ENCODE measurements at places on chromosomes 5 and 9.

DNA sequence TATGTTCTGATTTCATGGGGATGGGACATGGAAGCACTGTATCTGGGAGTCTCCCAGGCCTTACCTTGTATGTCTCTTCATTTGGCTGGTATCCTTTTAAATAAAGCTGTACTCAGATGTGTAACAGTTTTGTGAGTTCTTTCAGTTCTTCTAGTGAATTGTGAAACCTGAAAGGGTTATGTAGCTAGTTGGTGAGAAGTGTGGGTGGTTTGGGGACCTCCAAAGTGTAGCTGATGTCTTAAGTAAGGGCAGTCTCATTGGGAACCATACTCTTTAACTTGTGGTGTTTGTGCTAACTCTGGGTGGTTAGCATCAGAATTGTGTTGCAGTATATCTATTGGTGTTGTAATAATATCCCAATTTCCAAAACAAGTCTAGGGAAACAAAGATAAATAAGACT is 166.9 kb upstream of the CCNH start:
- DNase-seq = no peak

- no peak for DNase-seq
Observed at GRCh38 chr5:99000876-99001275, 72.1 kb upstream of the CHD1 start.

GRCh38 chr5:124410539-124411488 is 335.6 kb downstream of the ZNF608 start:
- DNase-seq = no peak

DNA sequence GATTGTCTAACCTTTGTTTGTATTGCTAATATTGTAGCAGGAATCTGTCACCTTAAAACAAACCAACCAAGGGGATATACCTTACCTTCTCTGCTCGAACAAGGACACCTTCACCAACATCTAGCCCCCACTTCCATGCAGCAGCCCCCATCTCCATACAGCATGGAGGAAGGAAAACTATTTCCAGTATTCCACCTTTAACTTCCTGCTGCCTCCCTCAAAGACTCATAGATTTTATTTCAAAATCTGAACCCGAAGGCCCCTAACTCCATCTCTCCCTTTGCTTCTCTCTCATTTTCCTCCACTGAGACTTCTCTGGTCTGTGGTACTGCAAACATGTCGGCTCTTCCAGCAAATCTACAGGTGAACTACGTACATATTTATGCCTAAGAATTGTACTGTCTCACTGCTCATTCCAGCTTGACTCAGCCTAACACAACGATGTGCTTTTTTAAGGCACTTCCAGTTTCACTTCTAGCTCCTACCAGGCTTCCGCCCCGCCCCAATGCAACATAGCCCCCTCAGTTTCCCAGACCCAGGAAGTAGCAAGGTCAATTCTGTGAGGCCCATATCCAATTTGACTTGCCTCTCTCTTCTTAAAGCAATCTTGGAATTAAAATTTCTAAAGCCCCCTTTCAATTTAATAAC is 70.7 kb upstream of the RNF38 start:
- DNase-seq = peak; percentile 46

DNA sequence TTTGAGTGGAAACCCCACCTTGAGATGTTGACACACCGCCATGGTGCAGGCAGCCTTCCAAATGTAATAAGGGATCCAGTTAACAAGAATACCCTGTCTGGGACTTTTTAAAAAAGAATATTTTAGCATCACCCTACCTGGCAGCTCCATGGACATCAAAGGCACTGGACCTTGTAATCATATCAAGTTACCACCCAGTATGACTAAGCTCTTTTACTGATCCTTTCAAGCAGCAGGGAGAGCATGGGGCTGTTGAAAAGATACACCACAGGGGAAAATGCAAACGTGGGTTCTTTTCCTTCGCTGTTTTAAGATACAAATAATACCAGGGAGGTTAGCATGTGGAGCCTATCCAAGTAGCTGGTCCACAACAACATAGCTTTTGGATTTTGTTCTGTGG is 211.2 kb downstream of the SAXO1 start:
- DNase-seq = no peak

- no peak for DNase-seq
Observed at GRCh38 chr9:118961857-118962256, 407.4 kb downstream of the BRINP1 start.

DNA sequence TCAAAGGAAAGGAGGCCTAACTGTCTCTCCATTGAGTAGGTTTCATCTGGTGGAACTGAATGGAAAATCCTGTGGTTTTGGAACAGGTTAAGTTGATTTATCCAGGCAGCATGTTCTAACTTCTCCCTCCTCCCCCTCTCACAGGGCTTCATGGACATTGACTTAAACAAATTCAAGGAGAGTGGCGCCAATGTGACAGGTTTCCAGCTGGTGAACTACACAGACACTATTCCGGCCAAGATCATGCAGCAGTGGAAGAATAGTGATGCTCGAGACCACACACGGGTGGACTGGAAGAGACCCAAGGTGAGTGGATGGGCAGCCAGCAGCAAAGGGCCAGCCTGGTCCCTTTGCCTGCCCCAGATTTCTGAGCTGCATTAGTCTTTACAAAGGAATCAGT is 183.9 kb downstream of the GRIA1 start:
- no peak for DNase-seq

DNA sequence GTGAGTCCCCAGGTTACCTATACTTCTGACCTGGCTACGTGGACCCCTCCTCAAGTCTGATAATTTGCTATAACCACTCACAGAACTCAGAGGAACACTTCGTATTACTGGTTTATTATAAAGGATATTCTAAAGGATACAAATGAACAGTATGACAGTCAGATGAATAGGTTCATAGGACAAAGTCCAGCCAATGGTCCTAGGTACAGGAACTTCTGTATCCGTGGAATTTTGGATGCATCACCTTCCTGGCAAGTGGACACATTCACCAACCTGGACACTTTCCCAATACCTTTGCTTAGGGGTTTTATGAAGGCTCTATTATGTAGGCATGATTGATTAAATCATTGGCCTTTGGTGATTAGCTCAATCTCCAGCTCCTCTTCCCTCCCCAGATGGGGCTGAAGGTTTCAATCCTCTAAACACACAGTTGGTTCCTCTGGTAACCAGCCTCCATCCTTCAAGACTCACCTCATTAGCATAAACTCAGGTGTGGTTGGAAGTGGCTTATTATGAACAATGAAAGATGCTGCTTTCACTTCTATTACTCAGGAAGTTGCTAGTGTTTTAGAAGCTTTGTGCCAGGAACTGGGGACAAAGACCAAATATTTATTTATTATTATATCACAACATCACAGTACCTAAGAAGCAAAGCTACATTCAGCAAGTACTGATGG is 149.6 kb upstream of the ELL2 start:
- DNase-seq = no peak

DNA sequence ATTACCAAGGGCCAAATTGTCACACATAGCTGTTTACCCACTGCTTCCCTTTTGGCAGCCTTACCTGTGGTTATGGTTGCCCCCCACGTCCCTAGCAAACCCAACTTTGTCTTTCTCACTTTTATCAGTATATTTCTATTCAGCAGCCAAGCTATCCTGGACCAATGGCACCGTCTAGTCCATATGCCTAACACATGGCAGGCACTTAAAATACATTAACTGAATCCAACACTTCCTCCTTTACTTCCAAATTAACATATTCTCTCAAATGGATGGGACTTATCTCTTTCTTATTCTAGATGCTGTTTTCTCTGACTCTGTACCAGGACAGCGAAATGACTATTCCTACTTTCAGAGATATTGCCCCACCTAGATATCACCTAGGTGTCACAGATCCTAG is 50.9 kb upstream of the SLC44A1 start:
- DNase-seq = no peak

DNA sequence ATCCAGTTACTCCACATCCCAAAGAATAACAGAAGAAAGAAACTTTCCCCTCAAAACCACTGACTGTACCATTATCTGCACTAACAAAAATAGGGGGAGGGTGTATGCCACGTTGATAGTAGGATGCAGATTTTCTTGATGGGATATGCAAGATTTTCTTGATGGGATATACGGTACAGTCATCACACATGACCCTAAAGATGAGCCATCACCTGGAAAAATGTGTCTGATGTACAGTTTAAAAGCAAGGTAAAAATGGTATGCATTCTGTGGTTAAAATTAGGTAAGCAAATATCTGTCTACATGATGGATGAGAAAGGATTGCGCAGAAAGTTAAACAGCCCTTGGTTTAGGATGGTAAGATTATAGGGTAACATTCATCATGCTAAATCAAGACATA is 8.6 kb downstream of the COL23A1 start:
- no peak for DNase-seq

- no peak for DNase-seq
Observed at GRCh38 chr5:148875205-148875875, 48.9 kb downstream of the ADRB2 start.

- no peak for DNase-seq
Observed at GRCh38 chr9:113614843-113615648, 151.5 kb downstream of the RGS3 start.

DNA sequence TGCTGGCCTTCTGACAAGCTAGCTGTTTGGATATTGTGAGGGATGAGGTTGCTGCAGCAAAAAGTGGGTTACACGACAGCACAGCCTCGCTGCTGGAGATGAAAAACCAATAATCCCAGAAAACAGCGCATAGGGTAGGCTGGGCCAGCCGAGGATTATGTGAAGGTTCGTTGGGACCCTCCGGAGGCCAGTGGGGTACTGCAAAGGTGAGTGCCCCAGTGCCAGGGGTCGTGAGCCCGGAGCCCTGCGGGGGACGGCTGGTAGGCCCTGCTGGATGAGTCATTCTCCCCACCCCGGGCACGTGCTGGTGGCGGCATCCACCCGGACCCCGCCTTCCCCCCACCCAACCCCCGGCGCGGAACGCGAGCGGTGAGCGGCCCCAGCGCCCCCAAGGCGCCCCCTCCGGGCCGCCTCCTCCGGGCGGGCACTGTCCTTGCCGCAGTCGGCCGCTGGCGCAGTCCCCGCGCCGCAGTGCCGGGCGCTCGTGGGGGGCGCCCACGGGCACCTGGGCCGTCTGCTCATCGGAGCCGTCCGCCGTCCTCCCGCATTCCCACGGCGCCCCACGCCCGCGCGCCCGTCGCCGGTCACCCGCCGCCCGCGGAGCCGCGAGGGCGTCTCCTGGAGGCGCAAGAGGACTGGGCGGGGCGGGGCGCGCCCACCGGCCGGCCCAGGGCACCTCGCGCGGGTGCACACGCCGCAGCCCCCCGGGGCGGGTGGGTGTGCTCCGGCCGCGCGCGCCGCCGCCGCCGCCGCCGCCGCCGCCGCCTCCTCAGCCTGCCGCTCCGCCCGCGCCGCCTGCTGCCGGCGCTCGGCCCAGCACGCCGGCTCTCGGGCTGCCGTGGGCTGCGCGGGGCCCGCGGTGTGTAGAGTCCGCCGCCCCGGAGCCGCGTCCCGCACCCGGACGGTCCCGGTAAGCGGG is at the start of gene PHF24:
PHF24 (plus strand) TSS at position 794 of the 919 bp plus-strand sequence. CDS start 13,014 bp downstream, outside the sequence.
- DNase-seq = no peak

- no peak for DNase-seq
Observed at GRCh38 chr5:180339583-180340183, 13.5 kb downstream of the GFPT2 start.

GRCh38 chr5:97098922-97099321 is 43.5 kb downstream of the LIX1 start:
- no peak for DNase-seq

DNA sequence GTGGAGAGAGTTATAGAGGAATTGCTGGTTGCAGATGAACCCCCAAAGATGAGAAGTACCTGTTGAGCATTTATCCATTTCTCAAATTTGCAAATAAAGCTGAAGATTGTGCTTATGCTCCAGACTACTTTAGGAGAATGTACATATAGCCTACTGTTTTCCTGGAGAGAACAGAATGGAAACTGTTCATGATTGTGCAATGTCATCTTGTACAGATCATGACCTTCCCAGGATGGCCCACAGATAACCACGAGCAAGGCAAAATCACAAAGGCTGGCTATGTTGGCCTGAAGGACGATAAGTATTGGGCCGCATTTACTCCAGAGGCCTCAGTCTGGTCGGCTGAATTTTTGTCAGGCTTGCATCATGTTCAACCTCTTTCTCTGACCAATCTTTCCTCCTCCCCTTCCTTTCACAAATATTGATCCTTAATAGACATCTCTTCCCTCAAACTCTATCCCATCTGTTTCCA is 28.5 kb upstream of the RICTOR start:
- DNase-seq = no peak

DNA sequence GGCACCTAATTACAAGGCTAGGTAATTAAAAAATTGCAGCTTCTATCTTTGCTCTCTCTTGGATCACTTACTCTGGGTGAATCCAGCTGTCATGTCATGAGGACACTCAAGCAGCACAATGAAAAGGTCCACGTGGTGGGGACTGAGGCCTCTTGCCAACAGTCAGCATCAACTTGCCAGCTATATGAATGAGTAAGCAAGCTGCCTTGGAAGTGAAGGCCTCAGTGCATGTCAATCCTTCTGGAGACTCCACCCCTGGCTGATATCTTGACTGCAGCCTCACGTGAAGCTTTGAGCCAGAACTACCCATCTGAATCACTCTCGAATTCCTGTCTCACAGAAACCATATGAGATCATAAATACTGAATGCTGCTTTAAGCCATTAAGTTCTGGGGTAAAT is 140.5 kb downstream of the SNX18 start:
- no peak for DNase-seq

- no peak for DNase-seq
Observed at GRCh38 chr5:66869347-66869746, 273.2 kb downstream of the MAST4 start.

GRCh38 chr9:27888661-27889295 is 315.5 kb upstream of the C9orf72 start:
- DNase-seq = peak; percentile 53

DNA sequence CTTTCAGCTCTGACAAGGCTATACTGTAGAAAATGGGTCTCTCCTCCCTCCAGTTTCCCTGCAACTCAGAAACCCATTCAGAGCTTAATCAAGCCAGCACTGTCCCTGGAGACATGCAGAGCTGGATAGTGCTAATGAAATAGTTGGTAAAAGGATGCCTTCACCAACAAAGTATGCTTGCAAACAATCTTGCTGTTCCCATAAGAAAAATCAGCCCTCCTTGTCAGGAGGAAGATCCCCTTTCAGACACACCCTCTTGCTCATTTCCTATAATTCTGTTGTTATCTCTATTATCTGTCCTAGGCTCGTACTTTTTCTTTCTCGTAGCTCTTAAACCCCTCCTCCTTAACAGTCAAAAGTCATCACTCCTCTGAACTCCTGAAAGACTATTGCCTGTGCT is 9.9 kb upstream of the OSMR start:
- DNase-seq = no peak

- no peak for DNase-seq
Observed at GRCh38 chr5:116419258-116419657, 155.4 kb downstream of the SEMA6A start.

GRCh38 chr5:53463909-53464621 is 16.4 kb upstream of the FST start:
- DNase-seq = no peak

- no peak for DNase-seq
Observed at GRCh38 chr5:68849103-68849502, 244.7 kb upstream of the SLC30A5 start.

GRCh38 chr9:137748741-137749140 is 128.8 kb upstream of the CACNA1B start:
- no peak for DNase-seq

GRCh38 chr9:113919871-113920270 is 43.8 kb downstream of the ZNF618 start:
- DNase-seq = no peak

GRCh38 chr5:77847814-77848290 is 71.7 kb upstream of the TBCA start:
- DNase-seq = no peak

All from activated CD4-positive, CD25-positive, alpha-beta regulatory T cell treated with anti-CD3 and anti-CD28 coated beads, Interleukin-2, amount 50 U/mL, for 72 hours (primary cell).